ENCODE measurements at places on chromosomes 6 and 20. TPM values are rescaled to one million over a fixed set of nuclear protein-coding genes. Genes with fewer than 3 reads are reported as not detected.

CRISP3 gene
- total RNA-seq: not detected

GNRH2 gene
- 1.6 TPM for total RNA-seq

TMEM14C gene
- total RNA-seq: 138 TPM

C6orf132 gene
- 34.3 TPM for total RNA-seq

ULBP2 gene
- total RNA-seq: 1.5 TPM

SLC17A3 gene
- total RNA-seq: not detected

AGER gene
- total RNA-seq: 20.6 TPM

MATN4 gene
- total RNA-seq: not detected

COL9A3 gene
- total RNA-seq: 113 TPM

NHLRC1 gene
- 4.2 TPM for total RNA-seq

TAGAP gene
- 1.4 TPM for total RNA-seq

FITM2 gene
- 14.2 TPM for total RNA-seq

MEA1 gene
- total RNA-seq: 61.7 TPM

TUBE1 gene
- 31.1 TPM for total RNA-seq

CALHM4 gene
- not detected for total RNA-seq

BANF2 gene
- not detected for total RNA-seq

CAPN11 gene
- total RNA-seq: not detected

ARMH2 gene
- total RNA-seq: not detected

EYA2 gene
- total RNA-seq: 17.1 TPM

GABRR2 gene
- total RNA-seq: 0.67 TPM

GTSF1L gene
- not detected for total RNA-seq

REV3L gene
- 38.2 TPM for total RNA-seq

C6orf62 gene
- 89.6 TPM for total RNA-seq

TMC2 gene
- total RNA-seq: 0.11 TPM

CALHM5 gene
- total RNA-seq: 0.59 TPM

SLC13A3 gene
- 4.2 TPM for total RNA-seq

ILRUN gene
- total RNA-seq: 83.4 TPM

HUS1B gene
- total RNA-seq: 2.3 TPM

CST4 gene
- not detected for total RNA-seq

SAMD5 gene
- total RNA-seq: 8.9 TPM

DPPA5 gene
- not detected for total RNA-seq

BMP6 gene
- 2.7 TPM for total RNA-seq

FAM162B gene
- total RNA-seq: 9.5 TPM

ME1 gene
- 38.2 TPM for total RNA-seq

CITED2 gene
- total RNA-seq: 269 TPM

ANKRD66 gene
- total RNA-seq: not detected

CLDN20 gene
- not detected for total RNA-seq

CENPQ gene
- 4.4 TPM for total RNA-seq

CST2 gene
- total RNA-seq: not detected

C20orf144 gene
- 0.13 TPM for total RNA-seq

PACSIN1 gene
- not detected for total RNA-seq

HLA-DPA1 gene
- total RNA-seq: 78.3 TPM

GSTA2 gene
- total RNA-seq: not detected

ZNF451 gene
- total RNA-seq: 90.8 TPM
